IPS-NIHi11 (cell line): ENCODE measurements at places on chromosomes 5 and 9.

DNA sequence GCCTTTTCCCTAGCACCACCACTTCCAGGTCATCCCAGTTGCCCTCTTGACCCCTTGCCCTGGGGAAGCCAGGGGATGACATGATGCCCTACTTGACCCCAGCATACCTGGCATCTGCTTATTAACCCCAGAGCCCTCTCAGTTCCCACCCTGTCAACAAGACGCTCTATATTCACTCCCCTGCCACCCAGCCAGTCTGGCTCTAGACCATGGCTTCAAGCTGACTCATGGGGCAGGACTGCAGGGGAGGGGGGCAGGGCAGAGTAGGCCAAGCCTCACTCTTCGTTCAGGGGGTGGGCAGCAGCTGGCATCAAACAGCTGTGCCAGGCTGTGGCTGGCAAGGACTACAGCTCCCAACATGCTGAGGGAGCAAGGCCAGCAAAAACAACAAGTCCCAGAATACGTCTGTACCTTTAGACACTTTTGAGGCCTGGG, 5.3 kb downstream of the ATOSB start:
- no peak for DNase-seq

DNA sequence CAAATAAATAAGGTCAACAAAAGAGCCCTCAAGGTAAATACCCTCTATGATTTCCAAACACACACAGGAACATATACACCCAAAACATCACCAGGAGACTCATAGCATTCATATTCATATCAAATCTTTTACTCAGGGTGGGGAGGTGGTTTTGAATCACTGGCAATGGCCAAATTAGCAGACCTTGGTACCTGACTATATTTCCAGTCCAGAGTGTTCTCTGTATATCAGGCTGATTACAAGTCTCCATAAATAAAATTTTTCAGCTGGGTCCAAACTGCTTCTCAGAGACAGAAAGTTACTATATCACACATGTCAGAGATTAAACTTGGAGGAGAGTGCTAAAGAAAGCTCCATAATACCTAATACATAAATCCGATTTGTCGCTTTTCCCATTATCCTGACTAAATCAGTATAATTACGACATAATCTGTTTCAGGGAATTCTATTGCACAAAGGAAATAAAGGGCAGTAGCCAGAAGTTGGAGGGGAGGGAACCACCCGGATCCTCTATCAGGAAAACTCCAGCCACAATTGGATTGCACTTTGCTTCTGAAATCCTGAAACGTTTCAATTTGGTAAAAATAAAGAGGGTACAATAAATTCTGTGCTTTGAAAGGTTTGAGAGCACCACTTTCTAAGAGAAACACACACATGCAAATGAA, 7.0 kb upstream of the GOLGA1 start:
- no peak for DNase-seq

DNA sequence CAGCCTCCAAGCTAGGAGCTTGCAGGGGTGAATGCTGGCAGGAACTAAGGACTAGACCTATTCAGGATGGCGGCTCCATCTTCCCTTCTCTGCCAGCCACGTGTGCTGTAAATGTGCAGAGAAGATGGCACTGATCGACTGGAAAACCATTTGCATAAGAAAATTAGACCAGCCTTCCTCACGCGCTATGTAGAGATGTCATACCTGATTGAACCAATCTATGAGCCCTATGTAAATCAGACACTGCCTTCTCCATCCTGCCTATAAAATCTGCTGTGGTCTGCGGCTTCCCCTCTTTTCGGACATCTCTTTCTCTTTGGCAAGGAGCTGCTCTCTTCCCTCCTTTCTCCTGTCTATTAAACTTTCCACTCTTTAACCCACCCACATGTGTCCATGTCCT, 91.6 kb downstream of the NPR3 start:
- no peak for DNase-seq

GRCh38 chr9:117278471-117279035, 136.3 kb downstream of the ASTN2 start:
- no peak for DNase-seq

DNA sequence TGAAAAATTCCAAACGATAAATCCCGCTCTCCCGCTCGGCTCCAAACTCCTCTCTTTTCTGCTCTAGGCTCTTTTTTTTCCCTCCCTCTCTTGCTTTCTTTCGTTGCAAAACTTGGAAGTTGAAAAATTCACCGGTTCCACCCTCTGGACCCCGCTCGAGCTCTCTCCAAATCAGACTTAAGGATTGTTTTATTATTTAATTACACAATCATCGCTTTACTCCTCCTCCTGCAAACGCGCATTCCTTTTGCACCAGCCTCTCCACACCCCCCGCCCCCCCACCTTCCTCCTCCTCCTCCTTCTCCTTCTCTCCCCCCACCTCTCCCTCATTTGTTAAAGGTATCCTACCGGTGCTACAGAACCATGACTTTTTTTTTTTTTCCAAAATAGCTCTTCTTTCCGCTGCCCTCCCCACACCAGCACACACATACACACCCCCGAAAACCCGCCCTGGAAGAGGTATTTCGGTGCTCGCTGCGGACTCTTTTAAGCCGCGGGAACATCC, 535 bp upstream of the NFIB start:
- DNase-seq: peak; percentile 72

DNA sequence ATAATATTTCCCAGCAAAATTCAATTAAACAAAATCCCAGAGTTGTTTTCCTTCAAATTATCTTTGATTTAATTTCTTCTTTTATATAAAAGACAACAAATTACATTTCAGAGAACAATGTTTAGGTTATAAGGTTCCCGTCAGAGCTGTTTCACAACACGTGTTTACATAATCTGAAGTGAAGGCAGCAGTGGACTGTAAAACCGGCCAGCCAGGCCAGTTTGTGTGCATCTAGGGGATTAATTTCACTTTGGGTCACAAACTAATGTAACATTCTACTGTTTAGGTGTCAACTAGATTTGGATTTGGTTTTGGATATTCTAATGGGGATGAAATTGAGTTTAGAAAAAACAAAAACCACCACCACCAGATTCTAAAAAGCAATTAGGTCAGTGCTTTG, 86.5 kb upstream of the PLPP1 start:
- DNase-seq: no peak

GRCh38 chr5:138754699-138755057, 1.5 kb downstream of the CTNNA1 start:
- DNase-seq: no peak

DNA sequence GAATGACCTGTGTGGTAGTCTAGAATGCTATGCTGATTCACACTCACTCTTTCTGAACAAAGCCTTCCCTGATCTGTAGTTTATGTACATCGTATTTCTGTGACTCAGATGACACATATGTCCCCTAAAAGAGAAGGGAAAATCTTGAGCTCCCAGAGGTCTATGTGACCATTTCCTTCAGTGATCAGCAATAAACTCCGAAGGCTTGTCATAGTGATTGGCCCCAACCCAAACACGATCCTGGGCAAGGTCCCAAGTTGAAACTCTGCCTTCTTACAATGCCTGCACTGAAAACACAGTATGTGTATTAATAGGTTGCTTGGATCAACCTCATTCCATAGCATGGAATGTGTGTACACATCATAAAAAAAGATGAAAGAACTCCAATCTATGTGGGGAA, 685.8 kb downstream of the MAT2B start:
- no peak for DNase-seq

DNA sequence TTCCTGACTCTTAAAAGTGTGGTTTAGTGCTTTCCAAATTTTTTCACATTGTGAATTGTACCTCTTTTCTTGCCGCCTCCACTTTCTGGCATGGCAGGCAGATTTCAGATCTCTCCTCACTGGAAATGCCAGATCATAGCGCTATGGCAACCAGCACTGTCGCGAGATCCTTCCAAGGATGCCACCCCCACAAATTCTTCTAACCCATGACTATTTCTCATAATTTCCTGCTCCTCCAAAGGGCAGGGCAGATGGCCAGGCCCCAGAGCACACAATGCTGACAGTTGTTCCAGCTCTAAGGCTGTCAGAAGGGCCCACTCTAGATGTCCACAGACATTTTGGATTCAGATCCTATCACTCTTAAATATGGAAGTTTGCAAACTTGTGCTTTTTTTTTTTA, 446.2 kb upstream of the RIOK2 start:
- DNase-seq: no peak

GRCh38 chr5:106154280-106154716, 1516.4 kb downstream of the EFNA5 start:
- no peak for DNase-seq

GRCh38 chr5:1728846-1729245, 70.8 kb downstream of the MRPL36 start:
- DNase-seq: no peak

DNA sequence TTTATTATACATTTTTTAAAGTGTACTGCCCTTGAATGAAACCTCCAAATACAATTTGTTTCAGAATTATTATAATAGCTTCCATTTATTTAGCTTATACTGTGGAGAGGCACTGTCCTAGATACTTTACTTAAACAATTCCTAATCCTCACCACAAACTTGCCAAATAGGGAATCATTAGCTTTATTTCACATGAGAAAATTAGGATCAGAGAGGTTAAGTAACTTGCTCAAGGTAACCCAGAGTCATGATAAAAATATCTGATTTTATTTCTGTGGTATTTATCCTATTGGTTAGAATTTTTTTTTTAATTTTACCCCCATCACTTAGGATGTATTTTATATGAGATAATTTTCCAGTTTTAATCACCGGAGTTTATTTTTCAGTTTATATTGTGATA, 78.4 kb downstream of the ADGRV1 start:
- no peak for DNase-seq

GRCh38 chr5:139243425-139243970, 45.3 kb upstream of the SIL1 start:
- no peak for DNase-seq

GRCh38 chr9:18056993-18057369, 417.0 kb upstream of the ADAMTSL1 start:
- DNase-seq: no peak

DNA sequence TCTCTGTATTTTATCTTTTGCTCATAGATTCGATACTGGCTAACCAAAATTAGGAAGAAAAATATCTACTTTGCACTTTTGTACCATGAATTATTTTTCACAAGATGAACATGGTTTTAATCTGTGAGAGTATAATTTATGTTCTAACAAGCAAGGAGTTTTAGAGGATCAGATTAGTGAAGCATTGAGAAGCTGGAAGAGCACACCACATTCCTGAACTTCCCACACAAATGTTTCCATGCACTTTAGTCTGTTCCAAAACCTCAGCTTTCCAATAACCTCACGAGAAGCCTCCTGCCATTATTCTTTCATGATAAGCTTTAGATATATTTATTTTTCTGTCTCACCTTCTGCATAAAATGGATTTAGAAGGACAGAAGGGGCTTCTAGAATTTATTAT, 98.7 kb upstream of the MPDZ start:
- DNase-seq: no peak

- no peak for DNase-seq
These were observed 103.3 kb downstream of the AUH start for GRCh38 chr9:91258451-91258850.

DNA sequence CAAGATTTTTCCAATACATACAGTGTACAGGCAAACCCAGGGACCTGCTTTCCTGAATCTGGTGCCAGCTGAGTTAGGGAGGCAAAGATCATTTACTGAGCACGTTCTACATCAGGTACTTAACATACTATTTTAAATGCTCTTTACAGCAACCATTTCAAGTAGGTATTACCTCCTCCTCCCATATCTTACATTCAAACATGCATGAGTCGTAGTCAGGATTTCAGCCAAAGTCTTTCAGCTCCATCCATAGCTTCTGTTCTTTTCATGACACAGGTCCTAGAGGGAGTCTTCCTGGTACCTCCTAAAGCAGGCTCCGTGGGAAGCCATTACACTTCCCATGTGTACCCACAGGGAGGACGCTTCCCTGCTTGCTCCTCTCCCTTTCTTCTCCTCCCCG, 11.7 kb downstream of the KCNV2 start:
- no peak for DNase-seq

GRCh38 chr5:52738095-52738506, 49.6 kb upstream of the ITGA1 start:
- no peak for DNase-seq

- DNase-seq: no peak
These were observed 5.3 kb downstream of the RALGDS start for GRCh38 chr9:133115604-133116345.

- DNase-seq: no peak
These were observed 8.4 kb downstream of the DCANP1 start for GRCh38 chr5:135438636-135439221.

DNA sequence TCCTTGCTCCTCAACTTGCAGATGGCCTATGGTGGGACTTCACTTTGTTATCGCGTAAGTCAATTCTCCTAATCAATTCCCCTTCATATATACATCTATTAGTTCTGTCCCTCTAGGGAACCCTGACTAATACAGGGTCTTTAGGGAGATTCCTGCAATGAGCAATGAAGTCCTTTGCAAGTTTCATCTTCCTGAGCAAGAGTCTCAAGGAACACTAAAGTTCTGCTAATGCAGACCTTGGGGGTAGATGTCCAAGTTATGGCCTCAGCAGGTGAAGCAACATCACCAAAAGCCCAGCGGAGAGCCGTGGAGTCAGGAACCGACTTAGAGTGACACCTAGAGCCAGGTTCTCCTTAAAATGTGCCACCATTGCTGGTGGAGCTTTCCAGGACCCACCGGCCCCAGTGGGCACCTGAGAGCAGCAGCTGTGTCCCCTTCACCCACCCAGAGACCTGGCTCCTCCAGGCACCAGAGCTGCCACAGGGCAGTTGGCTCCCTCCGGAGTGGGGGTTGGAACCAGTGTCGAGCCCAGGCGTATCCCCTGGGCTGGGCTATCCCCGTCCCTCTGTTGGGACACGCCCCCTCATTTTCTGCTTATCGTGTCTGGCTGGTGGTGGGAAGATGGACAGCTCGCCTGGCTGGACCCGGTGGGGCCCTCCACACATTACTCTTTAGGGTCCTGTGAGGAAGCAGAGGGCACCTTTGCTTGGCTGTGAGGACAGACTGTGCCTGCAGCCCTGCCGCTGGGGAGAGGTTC, 10.9 kb upstream of the FCN1 start:
- DNase-seq: no peak

DNA sequence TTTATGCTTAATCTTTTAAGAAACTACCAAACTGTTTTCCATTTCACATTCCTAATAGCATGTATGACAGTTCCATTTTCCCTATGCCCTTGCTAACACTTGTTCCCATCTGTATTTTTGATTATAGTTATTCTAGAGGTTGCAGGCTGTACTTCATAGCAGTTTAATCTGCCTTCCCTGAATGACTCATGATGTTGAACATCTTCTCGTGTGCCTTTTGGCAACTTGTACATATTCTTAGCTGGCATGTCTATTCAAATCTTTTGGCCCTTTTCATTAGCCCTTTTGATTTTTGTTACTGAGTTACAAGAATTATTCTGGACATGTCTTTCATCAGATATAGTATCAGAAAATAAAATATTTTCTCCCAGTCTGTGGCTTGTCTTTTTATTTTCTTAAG, 320.3 kb downstream of the DIRAS2 start:
- DNase-seq: no peak

GRCh38 chr9:96883922-96884321, 29.6 kb upstream of the ZNF782 start:
- DNase-seq: no peak

DNA sequence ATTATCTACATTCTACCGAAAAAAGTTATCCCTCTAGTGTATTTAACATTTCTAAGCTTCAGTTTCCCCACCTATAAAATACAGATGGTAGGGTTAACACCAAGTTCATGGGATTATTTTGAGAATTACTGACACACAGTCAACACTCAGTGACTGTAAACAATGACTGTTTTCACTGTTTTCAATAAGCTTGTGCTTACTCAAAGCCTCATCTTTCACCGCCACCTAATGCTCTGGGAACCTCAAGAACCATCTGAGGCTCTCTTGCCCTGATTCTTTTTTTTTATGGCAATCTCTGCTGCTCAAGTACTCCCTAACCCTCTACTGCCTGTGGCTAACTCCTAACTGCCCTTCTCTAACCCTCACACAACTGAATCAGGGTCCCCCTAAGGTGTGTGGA, 59.6 kb downstream of the SETX start:
- DNase-seq: no peak
